ENCODE measurements at places on chromosomes 1 and 21.

DNA sequence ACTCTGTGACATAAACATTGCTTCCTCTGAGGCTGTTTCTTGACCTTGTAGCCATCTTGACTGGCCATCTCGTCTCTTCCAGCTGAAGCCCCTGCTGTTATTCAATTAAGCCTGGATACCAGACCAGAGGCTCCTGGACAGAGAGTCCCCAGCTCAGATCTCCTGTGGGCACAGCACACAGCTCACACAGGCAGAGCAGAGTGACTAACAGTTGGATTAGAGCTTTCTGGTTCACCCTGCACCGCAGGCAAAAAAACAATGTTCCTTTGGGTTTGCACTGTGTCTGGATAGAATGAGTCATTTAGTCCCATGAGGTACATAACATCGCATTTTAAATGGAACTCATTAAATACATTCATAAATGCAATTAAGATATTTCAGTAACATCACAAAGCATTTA, 33.4 kb upstream of the USH2A start:
- DNase-seq = no peak

DNA sequence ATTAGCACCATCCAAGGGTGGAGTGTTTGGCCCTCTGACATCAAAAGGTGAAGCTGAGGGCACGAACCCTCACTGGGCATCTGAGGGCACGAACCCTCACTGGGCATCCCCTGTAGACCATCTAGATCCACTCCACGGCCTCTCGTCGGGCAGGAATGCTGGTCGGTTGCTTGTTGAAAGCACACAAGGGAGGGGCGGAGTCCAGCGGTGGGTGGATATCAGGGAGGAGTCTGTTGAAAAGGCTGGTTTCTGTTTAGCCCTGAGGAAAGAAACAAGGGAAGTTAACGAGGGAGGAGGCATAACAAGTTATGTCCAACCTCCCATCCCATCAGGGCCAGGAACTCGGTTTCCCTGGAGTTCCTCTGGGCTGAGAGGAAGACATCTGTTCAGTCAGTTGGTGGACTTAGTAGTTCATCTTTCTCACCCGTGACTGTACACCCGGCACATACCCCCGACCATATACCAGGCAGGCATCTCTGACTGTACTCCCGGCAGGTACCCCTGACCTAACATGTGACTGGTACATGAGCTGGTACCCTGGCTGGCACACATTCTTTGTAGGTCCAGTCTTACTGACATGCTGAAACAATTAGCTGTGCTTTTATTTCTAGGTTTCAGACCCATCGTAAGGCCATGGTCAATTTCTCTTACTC, 32.1 kb upstream of the PDE9A start:
- no peak for DNase-seq

GRCh38 chr1:89721351-89721750, 88.4 kb downstream of the LRRC8C start:
- DNase-seq = peak; percentile 51

GRCh38 chr1:224525411-224526040, 90.6 kb upstream of the CNIH3 start:
- DNase-seq = no peak

- no peak for DNase-seq
Observed at GRCh38 chr1:203511513-203511912, 17.6 kb downstream of the OPTC start.

DNA sequence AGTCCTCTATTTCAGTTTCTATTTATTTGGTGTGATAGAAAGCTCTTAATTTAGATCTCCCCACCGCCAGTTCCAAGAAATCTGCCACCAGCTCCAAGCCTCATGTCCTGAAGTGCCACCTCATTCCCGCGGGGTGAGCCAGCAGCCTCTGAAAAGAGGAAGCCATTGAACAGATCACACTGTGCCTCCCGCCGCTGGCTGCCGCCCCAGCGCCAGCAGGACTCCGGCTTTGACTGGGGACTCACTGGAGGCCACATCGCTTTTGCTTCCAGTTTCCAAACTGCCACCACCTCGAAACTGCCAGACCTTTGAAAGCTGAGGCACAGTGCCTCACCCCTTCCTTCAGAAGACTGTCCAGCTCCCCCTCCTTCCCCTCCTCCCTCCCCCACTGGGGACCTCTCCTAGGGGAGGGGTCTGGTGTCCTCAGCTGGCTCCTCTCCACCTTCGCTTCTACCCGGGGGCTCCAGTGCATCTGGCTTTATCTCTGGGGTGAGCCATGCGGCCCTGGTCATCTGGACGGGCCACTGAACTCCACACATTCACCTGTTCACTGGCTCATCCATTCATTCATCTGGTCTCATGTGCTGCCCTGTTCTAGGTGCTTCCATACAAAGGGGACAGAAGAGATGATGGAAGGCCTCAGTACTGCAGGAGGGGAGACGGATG, 58.9 kb downstream of the VPS26C start:
- peak; percentile 90 for DNase-seq

- DNase-seq = no peak
Observed at GRCh38 chr1:223423641-223424233, 30.5 kb downstream of the CCDC185 start.

GRCh38 chr1:174023440-174023839, 1.3 kb upstream of the RC3H1 start:
- peak; percentile 89 for DNase-seq

DNA sequence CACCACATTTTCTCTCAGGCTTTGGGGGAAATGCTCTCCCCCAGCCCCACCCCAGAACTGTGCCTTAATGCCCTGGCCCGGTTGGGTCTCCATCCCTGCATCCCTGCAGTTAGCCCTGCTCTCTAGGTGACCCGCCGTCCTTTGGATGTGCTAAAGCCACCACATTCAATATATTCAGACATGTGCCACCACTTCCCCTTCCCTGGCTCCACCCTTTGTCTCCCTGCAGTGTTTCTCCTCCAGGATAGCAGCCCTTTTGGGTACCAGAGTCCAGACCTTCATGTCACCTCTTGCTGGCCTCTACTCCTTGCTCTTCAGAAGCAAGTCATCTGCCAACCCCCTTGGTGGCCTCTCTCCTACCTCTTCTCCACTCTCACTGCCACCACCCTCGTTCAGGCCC, 41.8 kb downstream of the RUNX1 start:
- DNase-seq = no peak

GRCh38 chr1:37483785-37484184, 9.4 kb downstream of the ZC3H12A start:
- no peak for DNase-seq

DNA sequence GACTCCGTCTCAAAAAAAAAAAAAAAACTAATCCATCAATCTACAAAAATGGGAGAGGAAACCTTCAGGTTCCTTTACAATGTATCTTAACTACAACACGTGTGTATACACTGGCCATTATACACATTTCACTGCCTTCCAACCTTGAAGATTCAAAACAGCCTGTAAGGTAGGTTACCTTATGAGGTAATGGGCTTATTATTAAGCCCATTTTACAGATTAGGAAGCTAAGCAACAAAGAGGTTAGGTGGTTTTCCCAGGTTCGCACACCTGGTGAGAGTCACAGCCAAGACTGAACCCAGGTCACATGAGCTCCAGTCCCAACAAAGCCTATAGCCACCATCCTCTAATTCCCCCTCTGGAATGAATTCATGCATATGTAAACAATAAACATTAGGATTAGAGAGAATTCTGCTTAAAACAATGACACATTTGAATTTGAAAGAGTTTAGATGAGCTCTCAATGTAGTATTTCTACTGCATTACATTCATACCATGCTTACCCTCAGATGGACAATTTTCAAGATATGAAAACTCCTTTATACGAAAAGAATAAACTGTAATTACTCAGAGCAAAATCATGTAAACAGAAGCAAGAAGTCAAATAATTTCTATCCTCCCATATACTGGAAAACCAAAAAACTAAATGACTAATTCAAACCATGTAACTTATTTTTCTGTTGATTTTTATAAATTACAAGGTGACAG, 54.8 kb downstream of the EIF4G3 start:
- DNase-seq = no peak

GRCh38 chr1:117660271-117660965, 54.6 kb downstream of the TENT5C start:
- no peak for DNase-seq

DNA sequence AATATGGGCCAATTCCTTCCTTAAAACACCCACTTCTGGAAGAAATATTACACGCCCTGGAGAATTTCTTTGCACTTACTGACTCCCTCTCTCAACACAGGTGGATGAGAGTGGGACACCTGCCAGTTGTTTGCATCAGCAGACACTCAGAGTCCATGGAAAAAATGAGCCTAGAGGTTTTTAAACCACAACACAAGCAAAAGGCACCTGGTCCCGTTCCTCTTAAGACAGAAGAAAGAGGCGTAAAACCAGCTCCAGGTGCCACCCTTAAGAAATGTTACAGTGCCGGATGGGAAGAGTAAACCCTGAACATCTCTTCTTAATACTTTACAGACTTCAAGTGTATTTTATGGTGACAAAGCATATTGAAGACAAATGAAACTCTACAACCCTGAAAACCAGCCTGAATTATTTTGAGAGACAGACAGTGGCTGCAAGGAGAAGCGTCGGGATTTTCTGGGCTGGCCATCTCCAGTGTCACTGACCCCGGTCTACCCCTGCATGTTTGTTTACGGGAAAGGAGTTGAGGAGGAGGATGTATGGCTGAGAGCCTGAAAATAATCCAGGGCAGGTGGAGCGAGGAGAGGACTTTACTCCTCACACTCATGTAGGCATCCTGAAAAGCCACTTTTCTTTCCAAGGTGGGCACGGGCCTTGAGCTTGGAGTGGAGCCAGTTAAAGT, 7.8 kb upstream of the RIPK4 start:
- no peak for DNase-seq

- peak; percentile 45 for DNase-seq
Observed at GRCh38 chr1:201880928-201881571, 7.6 kb upstream of the SHISA4 start.

- DNase-seq = no peak
Observed at GRCh38 chr1:153774780-153775457, at the start of gene SLC27A3. TSS of gene SLC27A3 (plus strand) at chr1:153775407. CDS start at chr1:153775498, 91 bp downstream.

GRCh38 chr1:1170215-1171091, 3.2 kb upstream of the TTLL10 start:
- DNase-seq = peak; percentile 43

DNA sequence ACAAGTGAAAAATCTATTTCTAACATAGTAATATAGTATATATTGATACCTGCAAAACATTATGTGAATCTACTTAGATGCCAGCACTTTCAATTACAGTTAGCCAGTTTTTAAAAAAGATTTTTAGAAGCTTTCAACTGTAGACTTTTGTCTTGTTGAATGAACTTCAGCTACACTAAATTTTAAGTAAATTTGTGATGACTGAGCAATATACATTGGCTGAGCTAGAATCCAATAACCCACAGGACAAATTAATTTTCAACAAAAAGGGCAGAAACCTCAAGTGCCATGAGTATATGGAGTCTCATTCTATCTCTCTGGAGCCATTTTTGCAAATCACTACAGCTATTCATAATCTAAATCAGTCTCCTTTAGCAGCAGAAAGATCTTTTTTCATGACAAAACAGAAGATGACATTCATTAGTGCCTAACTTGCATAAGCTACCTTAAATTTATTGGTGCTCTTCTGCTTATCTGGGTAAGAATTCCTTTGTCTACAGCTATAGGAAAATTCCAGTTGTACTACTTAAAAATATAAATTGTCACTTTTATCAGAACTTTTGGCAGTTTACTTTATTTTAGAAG, 100.3 kb downstream of the ATG4C start:
- DNase-seq = no peak

GRCh38 chr1:224707843-224708725, 92.0 kb downstream of the CNIH3 start:
- DNase-seq = no peak

DNA sequence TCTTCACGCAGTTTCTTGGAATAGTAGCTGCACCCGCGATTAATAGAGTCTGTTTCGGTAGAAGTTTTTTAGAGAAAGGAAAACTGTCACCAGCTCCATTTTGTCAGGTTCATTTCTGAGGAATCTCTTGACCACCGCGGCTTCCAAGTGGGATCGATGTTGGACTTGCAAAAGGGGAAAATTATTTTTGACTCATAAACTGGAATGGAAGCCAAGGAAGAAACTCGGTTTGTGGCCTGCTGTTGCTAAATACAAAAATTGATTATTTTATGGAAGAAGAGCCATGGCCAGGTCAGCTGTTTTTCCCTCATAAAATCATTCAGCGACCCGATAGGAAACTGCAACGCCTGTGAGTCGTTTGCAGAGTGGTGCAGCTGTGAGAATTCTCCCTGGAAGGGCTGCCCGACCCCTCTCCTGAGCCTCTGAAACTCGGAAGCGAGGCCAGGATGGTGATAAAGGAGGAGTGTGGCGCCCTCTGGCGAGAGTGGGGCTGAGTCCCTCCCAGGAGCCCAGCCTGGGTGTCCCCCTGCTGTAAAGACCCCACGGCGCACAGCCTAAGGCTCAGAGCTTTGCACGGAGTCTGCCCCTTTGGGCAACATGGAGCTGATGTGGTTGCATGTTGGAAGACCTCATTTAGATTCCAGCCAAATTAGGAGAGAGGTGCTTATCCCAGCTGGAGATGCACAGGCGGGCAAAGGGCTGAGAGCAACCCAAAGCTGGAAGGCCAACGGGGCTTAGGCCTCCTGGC, 83.6 kb upstream of the SLC25A33 start:
- peak; percentile 70 for DNase-seq

DNA sequence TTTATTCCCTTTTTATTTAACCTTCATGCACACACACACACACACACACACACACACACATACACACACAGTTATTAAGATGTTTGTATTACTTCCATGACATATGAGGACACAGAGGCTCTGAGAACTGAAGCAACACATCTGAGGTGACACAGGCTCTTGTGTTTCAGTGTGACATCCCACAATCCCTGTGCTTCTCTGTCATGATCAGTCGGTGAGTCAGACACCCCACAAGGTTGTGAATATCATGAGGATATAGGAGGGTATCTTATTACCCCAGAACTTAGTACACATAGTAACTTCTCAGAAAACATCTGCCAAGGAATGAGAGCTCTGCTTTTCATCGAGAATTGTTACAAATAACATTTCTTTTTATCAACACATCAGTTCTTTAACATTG, 459.3 kb downstream of the PLPP3 start:
- DNase-seq = no peak

DNA sequence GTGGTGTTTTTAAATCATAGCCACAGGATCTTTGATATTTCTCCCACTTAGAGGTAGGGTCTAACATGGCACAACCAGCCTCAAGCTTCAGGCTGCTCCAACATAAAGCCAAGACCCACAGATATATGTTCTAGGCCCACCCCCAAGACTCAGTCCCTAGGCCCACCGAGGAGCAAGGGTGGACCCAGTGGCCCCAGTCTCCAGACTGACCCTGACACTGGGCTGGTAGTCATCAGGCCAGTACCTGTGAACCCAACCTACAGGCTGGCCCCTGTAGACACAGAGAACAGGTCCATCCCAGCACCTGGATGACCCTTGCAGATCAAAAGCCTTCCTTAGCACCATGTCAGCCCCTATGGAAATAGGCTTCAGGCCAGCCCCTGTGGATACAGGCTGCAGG, 60.5 kb downstream of the NEGR1 start:
- DNase-seq = no peak

DNA sequence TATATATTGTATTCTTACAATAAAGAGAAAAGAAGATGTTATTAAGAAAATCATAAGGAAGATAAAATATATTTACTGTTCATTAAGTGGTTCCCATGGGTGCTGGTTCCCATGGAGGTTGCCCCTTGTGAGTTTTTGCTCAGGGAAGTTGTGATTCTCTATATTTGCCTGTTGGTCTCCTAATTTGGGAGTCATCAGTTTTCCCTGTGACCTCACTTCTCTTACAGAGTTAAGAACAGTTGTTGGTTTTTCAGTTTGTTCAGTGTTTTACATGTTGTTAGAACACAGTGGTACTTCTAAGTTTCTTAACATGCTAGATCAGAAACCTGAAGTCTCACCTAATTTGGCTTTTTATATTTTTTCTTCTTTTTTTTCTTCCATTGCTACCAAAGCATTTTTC, 109.2 kb downstream of the OSBPL9 start:
- no peak for DNase-seq

Measured in KBM-7 (cell line).